ENCODE measurements at places on chromosomes 3 and 15.
A peak's percentile ranks its signal among the peaks of the same experiment; 100 is the strongest.

DNA sequence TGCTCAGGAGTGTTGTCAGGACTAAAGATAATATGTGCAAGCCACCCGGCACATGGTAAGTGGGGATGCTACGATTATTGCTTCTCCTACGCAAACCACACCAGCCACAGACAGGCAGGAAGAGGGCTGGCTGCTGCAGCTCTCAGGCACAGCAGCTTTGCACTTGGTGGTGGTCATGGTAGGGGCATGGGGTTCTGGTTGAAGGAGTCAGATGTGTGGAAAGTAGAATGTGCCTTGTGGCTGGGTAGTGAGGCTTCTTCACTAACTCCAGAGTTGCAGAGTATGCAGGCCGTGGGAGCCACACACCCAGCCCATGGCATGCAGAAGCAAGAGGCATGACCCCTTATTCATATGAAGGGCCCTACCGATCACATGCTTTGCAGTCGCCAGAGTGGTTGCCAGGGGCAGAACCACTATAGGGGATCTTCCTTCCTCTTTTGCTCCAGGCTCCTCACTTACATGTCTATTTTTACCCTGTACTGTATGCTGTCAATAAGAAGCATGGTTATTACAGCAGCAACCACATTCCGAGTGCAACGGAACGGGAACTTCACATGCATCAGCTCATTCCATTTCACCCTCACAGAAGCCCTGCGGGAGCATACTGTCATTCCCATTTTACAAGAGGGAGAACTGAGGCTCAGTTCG, 59.2 kb upstream of the HERC1 start:
- DNase-seq: peak; percentile 77

- DNase-seq: no peak
These were observed 40.9 kb downstream of the CBLB start for GRCh38 chr3:105827959-105828358.

DNA sequence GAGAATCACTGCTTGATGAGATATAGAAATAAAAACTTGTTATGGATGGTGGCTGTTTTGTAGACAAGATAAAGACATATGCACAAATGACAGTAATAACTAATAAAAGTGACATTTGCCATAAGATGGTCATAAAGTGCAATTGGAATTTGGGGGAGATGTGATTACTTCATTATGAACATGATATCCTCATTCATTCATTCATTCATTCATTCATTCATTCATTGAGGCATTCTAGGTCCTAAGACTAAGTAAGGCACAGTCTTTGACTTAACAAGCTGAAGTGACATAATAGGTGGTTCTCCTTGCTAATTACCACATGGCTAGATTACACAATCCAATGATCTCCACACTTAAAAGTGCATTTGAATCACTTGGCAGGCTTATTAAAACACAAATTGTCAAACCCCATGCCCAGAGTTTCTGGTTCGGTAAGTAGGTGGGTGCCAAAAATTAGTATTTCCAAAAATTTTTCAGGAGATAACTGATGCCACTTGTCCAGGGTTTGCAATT, 18.9 kb downstream of the RAP2B start:
- no peak for DNase-seq

DNA sequence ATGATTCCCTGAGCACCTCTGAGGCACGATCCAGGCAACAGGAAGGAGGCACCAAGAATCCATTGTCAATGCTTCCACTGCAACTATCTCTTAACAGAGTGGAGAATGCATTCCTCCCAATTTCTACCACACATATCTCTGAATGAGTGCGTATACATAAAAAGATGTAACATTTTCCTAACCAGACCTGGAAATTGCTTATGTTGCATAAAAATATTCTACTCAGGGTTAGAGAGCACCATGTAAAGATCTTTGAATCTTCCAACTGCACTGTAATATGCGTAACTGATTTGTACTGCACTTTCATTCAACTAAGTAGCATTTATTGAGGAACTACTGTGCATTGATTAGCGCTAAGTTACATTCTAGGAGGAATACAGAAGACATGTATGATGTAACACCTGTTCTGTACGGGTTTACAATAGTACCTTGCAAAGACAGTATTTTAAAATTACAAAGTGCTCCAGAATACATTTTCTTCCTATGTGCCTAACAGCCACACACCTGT, 237.8 kb downstream of the EBLN2 start:
- DNase-seq: no peak

DNA sequence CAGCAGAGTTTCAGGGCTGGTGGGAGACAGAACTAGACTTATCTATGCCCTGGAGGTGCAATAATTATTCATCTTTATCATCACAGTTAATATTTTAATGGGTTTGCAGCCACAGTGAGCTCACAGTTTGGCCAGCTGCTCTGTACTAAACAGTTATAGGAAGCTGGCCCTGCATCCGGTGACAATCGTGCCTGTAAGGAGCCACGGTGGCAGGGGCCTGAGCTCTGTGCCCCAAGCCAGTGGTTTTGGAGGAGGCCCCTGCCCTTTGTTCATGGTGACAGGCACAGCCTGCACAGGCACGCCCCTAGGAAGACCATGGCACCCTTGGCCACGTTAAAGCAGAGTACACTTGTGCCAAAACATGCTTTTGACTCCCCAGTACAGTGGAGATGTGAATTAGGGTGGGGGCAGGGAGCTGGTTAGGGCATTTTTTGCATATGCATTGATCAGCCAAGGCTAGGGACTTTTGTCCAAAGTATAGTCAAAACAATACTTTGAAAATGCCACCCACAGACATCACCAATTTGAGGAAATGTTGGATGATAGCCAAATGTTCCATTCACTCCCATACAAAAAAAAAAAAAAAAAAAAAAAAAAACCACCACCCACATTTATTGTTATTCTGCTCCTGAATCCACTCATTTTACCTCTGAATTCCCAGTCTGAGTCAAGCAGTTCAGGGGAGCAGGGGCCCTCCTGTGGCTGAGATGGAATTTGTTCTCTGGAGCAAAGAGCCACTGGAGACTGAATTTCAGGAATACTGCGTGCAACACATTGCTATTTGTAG, 3.4 kb upstream of the RFTN1 start:
- no peak for DNase-seq

DNA sequence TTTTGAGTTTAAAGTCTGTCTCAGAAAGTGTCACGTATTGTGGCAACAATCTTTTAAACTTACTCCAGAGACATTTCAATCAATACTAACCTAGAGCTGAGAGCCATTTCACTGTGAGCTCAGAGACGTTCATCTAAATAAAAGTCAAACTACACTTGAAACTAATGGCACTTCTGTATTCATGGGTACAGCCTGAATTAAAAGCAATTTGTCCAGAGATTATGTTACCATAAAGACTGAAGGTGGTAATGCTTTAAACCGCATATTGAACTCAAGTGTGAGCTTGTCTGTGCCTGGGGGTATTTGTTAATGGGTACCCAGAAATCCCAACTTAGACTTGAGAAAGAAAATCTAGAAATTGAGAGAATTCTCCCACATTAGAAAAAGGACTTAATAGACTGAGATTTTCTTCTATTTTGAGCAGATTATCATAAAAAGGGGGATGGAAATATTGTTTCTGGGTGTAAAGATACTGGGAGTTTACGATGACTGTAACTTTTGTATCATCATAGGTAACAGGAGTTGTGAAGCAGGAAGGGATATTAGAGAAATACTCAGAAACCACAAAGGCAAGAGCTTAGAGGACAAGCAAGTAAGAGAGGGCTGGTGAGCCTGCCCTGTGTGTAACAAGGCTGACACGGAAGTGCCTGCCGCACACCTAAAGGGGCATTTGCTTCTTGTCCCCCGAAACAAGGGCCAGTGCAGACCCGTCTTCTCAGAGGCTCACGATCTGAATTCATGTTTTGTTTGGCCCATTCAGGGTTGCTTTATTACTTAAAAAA, 36.9 kb downstream of the LRIG1 start:
- no peak for DNase-seq

DNA sequence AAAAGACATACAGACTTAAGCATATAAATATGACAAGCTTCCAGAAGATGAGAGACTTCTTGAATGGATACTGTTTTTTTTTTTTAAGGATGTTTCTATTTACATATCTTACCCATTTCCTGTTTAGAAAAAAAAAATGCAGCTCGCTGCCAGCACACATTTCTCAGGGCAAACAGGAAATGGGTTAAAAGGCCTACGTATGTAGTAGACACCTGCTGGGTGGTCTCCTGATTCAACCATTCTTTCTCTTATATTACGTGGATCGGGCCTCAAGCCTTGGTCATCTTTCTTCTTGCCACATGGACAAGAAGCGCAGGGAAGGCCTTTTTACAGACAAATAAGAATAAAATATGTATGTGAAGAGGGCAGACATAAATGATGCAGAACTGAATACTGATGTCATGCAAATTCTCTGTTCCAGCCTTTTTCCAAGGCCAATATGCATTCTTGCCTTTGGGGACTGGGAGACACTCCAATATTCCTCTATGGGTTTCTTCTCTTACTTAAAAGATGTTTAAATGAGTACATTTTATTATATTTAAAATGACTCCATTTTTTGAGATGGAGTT, 35.0 kb upstream of the TJP1 start:
- no peak for DNase-seq

DNA sequence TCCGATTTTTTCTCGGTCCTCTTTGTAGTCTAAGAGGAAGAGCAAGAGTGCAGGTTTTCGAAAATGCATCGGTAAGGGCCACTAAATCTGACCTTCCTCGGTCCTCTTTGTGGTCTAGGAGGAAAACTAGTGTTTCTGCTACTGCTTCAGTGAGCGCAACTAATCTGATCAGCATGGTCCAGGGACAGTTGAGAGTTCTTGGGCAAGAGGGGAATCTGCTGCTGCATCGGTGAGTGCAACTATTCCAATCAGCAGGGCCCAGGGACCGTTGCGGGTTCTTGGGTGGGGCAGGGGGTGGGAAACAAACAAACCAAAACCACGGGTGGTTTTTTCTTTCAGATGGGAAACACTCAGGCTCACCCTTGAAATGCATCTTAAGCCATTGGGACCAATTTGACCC, 10.5 kb upstream of the OSBPL11 start:
- DNase-seq: no peak

DNA sequence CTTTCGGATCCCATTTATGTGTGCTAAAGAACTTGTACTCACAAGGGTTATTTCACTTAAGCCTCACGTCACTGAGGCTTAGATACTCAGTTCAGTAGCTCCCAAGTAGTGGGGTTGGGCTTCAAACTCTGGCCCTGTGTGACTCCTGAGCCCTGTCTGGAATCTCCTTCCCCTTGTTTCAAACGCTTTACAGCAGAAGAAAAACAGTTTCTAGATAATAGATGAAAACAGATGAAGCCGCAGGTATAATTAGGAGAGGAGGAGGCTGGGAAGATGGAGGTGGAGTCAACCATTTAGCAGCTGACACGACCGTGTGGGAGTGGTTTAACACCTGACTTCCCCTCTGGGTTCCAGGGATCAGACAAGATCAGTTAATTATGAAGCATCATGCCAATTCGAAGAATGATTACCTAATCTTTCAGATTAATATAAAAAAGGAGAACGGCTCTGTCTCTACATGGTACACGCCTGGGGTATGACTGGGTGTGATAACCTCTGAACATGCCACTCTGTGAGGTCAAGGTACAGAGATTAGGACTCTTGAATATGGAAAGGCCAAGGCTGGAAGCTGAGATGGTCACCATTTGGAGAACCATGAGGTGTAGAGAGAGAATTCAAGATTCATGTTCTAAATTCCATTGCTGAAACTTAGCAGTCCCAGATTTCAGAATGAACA, 31.1 kb downstream of the TPM1 start:
- DNase-seq: no peak

GRCh38 chr15:63385911-63386531, 4.4 kb upstream of the CA12 start:
- DNase-seq: no peak

DNA sequence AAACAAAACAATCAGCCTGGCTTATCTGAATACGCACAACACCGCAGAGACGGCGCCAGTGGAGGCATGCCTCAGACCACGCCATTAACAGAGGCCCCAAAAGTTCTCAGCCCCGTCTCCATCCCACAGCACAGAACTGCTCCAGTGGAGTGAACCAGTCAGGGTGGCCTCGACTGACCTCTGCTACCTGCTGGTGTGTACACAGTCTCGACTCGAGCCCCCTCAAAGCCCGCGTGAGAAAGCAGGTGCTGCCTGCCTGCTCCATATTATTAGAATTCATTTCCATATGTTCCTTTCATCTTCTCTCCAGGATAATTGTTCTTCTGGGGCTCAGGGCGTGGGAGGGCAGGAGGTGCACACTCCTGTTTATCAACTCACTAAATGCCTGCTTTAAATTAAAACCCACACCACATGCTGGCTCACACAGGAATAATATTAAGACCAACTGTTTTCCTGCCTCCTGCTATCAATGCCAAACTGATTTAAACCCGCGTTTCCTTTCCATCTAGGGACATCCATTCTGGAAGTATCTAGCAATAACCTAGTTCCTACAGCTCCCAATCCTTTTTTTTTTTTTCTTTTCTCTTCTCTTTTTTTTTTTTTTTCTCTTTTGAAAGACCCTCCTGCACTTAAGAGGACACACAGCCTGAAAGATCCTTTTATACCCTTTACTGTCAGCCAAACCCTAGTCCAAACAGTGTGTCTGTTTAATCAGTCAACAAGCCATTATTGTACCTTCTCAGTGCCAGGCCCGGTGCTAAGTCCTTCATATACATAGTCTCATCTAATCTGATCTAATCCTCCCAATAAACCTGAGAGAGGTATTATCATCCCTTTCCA, 101.2 kb downstream of the TLE3 start:
- DNase-seq: no peak

DNA sequence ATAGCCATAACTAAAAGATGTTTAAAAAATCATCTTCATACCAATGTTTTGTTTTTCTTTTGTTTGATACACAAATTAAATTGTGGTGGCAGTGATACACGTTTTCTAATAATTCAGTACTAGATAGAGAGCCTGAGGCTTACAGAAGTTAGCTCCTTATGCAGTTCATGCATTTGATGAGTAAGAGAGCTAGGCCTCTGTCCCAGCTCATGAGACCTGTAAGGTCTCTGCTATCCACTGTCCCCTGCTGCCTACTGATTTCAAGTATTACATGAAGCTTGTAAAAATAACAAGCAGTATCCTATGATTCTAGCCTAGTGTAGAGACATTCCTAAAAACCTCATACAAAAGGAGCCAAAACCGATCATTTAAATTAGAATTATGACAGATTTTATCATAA, 144.5 kb downstream of the MBNL1 start:
- no peak for DNase-seq

GRCh38 chr15:39365161-39365560, 215.7 kb upstream of the THBS1 start:
- DNase-seq: no peak

DNA sequence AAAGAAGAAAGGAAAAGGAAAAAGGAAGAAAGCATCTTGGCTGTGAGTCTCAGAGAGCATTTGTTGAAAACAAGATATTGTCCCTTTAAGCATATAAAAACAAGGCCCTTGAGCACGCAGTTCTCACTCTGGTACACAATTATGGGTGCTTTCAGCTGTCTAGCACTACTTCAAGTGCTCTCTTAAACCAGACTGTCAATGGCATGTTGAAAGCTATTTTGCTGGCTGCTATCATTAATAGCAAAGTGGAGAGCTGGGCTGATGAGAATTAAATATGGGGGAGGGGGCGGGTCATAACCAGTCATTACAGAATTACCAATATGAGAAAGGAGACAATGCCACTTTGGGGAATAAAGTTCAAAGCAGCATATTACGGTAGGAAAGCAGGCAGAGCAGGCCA, 9.3 kb downstream of the TLE3 start:
- no peak for DNase-seq

- no peak for DNase-seq
These were observed 61.3 kb upstream of the PIAS1 start for GRCh38 chr15:67992834-67993233.

- DNase-seq: no peak
These were observed 90.5 kb upstream of the DGKG start for GRCh38 chr3:186452517-186452916.

Measured in CMK (cell line).